ENCODE measurements at places on chromosomes 13 and 19. TPM values are rescaled to one million over a fixed set of nuclear protein-coding genes. Genes with fewer than 3 reads are reported as not detected.

DNA sequence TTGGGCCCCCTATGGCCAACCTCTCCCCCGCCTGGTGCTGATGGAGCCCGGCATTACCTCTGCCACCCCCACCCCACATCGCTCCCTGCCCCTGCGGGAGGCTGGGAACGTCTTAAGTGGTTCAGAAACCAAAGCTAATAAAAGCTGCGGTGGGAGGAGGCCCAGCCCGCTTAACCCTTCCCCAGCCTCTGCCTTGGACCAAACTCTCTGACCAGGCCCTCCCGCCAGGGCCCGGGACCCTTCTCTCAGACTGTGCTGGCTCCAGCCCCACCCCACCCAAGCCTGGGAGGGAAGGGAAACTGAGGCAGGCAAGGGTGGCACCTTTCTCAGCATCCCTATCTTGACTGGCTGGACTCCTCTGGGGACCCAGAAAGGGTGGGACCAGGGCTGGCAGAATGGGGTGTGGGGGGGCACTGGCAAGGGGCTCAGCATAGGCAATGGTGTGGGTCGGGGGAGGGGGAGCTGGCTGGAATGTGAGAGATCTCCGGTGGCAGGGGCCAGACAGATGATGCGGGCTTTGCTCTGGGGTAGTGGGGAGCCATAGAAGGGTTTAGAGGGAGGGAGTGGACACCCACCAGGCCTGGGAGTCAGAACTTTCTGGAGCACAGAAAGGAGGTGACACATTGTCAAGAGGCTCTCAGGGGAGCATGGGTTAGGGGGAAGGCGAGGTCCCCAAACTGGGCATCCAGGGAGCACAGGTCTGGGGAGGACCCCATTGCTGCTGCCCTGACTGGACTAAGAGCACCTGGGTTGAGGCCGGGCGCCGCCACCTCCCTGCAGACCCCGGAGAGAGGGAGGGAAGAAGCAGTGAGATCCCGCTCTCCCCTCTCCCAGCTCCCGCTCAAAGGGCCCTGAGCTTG lies 21.9 kb downstream of the SMIM24 start:
- H3K4me1 ChIP-seq, result peaks cover 3% of the 10 kb centered on the region
- H3K36me3 ChIP-seq, result no peaks in the 10 kb centered on the region
- no peak overlapping the region for H3K27ac ChIP-seq
- no peaks in the 10 kb centered on the region for H3K27me3 ChIP-seq

DNA sequence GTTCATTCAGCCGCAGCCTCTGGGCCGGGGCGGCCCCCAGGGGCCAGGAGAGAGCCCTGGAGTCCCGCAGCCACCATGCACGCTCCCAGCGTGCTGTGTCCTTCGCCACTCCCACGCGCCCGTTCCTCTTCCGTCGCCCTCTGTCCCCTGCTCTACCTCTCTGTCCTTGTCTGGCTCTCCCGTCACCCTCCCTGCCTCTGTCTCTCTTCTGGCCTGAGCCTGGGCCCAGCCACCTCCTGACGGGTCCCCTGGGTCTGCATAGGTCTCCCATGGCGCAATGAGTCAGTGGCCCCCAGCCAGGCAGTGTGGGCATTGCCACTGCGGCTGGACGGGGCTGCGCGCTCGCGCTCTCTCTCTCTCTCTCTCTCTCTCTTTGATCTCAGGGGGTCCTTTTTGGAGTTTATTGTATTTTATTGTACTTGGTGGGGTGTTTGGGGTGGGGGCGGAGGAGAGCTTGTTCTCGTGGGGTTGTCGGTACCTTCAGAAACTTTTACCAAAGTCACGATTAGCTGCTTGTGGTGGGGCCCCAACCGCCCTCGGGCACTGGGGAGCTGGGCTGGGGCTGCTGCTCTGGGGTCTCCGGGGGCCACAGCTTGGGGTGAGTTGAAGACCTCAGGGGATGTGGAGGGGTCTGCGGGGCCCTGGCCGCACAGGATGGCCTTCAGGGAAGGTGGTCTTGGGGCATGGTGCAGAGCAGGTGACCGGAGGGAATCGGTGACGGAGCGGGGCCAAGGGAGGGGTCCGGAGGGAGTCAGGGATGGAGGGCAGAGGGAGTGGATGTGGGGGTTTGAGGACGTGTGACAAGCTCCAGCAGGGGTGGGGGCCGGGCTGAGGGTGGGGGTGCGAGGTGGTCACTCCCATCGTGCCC lies 1.7 kb upstream of the TGFBR3L start:
- DNase-seq, result no peak
- peaks cover 9% of the 10 kb centered on the region for H3K36me3 ChIP-seq
- peaks cover 10% of the 10 kb centered on the region for H3K4me1 ChIP-seq
- H3K4me3 ChIP-seq, result no peak overlapping the region

- H3K27me3 ChIP-seq, result no peaks in the 10 kb centered on the region
- H3K4me1 ChIP-seq, result no peaks in the 10 kb centered on the region
- H3K4me3 ChIP-seq, result no peak overlapping the region
- H3K27ac ChIP-seq, result no peak overlapping the region
- DNase-seq, result no peak
- no peaks in the 10 kb centered on the region for H3K36me3 ChIP-seq
Measured at GRCh38 chr19:9073806-9074205, 13.1 kb upstream of the OR1M1 start.

DNA sequence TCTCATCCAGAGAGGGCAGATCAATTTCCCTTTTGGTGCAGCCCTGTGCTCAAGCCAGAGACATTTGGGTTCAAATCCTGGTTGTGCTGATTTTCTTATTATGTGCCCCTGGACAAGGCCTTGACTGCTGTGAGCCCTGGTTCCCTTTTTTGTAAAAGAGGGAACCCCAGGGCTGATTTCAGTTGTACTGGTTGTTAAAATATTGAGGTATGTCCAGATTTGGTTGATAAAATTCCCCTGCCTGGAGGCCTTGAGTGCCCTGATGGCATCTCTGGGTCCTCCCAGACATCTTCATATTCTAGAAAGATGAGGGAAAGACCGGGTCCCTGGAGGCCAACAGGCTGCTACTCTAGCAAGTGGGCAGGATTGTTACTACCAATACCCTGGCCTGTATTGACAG lies 14.4 kb upstream of the PLAUR start:
- H3K4me3 ChIP-seq, result no peak overlapping the region
- H3K36me3 ChIP-seq, result no peaks in the 10 kb centered on the region
- no peaks in the 10 kb centered on the region for H3K4me1 ChIP-seq
- H3K27me3 ChIP-seq, result no peaks in the 10 kb centered on the region

DNA sequence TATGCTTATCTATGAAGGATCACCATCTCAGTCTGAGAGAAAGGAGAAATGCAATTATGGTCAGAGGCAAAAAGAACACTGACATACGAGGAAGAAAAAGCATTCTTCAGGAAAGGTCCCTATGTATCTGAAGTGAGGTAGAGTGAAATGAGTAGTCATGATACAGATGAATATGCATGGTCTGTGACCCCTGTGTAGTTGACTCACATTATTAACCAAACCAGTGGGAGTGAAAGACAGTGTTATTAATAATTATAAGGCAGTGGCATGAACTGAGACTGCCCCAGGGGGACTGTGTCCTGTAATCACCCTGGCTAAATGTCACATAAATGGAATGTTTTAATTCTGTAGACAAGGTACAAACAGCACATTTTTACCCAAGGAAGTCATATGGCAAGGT lies 1320.2 kb upstream of the PCDH9 start:
- H3K4me1 ChIP-seq, result no peaks in the 10 kb centered on the region
- no peaks in the 10 kb centered on the region for H3K36me3 ChIP-seq
- no peak overlapping the region for H3K4me3 ChIP-seq
- no peak overlapping the region for H3K27ac ChIP-seq

DNA sequence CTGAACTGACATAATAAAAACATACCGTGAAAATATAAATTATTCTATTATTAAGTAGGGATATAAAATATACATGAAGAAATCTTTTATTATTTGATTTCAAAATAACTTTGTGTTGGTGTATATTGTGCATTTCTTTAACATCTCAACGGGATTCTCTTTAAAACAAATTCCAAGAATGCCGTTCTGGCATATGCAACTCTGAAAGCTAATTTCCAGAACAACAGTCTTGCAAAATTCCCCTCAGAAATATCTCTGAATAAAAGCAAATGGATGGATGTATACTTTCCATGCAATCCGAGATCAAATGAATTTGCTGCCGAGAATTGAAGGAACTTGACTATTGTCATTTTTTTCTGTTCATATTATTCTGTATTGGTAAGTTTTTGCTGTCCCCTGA lies 1579.8 kb downstream of the PCDH9 start:
- no peak overlapping the region for H3K4me3 ChIP-seq
- no peak overlapping the region for H3K27ac ChIP-seq
- no peaks in the 10 kb centered on the region for H3K27me3 ChIP-seq
- no peaks in the 10 kb centered on the region for H3K36me3 ChIP-seq

GRCh38 chr19:10206226-10206885 lies 11.6 kb upstream of the DNMT1 start:
- no peaks in the 10 kb centered on the region for H3K36me3 ChIP-seq
- no peak for DNase-seq
- no peak overlapping the region for H3K4me3 ChIP-seq
- H3K27me3 ChIP-seq, result peaks cover 2% of the 10 kb centered on the region
- no peak overlapping the region for H3K27ac ChIP-seq

DNA sequence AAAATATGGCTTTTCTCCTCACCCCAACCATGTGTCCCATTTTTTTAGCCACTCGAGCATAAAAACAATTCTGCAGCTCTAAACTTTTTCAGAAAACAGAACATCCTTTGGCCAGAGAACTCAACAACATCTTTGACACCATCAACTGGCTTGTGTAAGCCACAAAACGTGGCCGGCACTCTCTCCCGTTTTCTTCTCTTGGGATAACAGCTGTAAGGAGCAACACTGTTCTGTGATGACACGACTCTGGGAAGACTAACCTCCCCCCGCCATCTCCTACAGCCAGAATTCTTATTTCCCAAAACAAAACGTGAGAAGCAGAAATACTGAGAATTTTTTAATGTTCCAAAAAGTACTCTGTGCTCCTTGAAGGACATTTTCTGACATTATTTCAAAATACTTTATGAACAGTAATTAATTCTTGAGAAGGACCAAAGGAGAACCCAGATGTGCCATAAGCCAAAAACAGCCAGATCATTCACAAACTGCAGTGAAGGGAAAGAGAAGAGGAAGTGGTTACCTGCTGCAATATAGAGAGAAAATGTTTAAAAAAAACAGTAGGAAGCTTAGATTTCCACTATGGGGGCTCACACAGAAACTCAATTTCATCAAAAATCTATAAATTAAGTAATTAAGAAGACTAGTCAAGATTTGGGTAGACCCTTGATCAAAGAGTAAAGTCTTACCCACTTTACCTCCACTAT lies 25.8 kb downstream of the COL4A1 start:
- H3K4me3 ChIP-seq, result no peak overlapping the region
- peaks cover 3% of the 10 kb centered on the region for H3K4me1 ChIP-seq
- H3K27me3 ChIP-seq, result peaks cover 14% of the 10 kb centered on the region
- no peak overlapping the region for H3K27ac ChIP-seq
- no peak for DNase-seq
- H3K36me3 ChIP-seq, result no peaks in the 10 kb centered on the region

- no peak overlapping the region for H3K4me3 ChIP-seq
- H3K27me3 ChIP-seq, result no peaks in the 10 kb centered on the region
- no peak for DNase-seq
- no peaks in the 10 kb centered on the region for H3K36me3 ChIP-seq
Measured at GRCh38 chr13:81551036-81551435, 1210.1 kb upstream of the SPRY2 start.

DNA sequence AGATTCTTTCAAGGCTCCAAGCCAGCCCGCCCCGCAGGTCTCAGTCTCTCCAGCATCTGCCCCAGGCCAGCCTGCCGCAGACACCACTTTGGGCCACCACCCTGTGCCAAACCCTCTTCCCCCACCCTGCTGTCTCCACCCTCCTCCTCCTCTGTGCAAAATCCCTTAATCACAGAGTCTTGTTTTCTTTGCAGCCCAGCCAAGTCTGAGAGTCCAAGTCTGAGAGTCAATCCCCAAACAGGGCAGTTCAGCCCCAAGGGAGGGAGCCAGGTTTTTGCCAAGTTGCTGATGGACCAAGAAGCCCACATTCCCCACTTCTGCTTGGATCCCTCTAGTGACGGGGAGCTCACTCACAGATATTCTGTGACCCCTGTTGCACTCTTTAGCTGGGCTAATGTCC lies 3.1 kb downstream of the ADAMTS10 start:
- peaks cover 2% of the 10 kb centered on the region for H3K36me3 ChIP-seq
- H3K4me1 ChIP-seq, result peaks cover 12% of the 10 kb centered on the region
- peaks cover 8% of the 10 kb centered on the region for H3K27me3 ChIP-seq
- H3K27ac ChIP-seq, result no peak overlapping the region

GRCh38 chr19:30255791-30256495 lies 116.2 kb upstream of the ZNF536 start:
- DNase-seq, result no peak
- no peak overlapping the region for H3K27ac ChIP-seq
- H3K4me1 ChIP-seq, result no peaks in the 10 kb centered on the region
- no peak overlapping the region for H3K4me3 ChIP-seq
- no peaks in the 10 kb centered on the region for H3K36me3 ChIP-seq

DNA sequence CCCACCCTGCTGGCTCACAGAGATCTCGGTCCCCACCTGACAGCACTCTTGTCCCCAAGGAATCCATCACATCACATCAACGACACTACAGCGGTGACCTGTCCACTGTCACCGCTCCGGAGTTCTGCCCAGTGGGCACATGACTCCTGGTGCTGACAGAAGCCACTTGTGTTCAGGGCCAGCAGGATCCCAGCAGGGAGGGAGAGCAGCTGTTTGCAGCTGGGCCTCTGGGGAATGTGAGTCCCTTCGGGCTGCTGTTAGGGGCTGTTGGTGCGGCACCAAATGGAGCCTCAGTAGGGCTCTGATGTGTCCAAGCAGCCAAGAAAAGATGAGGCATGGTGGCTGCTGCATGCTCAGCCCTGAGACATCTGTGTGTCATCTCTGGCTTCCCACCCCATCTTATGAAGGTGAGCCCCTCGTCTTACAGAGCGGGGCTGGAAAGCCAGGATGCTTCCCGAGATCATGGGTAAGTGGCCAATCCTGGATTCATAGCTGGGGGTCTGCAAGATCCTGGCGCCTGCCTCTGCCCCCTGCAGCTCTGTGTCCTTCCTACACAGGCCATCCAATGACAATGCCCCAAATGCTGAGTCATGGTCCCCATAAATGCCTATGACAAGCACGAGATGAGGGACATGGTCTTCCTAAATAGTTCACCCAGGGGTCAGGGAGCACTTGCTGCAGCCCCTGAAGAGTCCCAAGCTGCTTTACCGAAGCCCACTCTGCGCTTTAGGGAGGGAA lies 56.0 kb downstream of the F2RL3 start:
- H3K27me3 ChIP-seq, result no peaks in the 10 kb centered on the region
- no peak overlapping the region for H3K27ac ChIP-seq
- no peak for DNase-seq
- no peaks in the 10 kb centered on the region for H3K4me1 ChIP-seq
- no peak overlapping the region for H3K4me3 ChIP-seq

DHX34 gene
- total RNA-seq, result 11.7 TPM

CEBPA gene
- not detected for total RNA-seq

IGFL4 gene
- not detected for total RNA-seq

BCAM gene
- total RNA-seq, result not detected

CEACAM19 gene
- total RNA-seq, result 0.63 TPM

GJA3 gene
- 0.75 TPM for total RNA-seq

MBD3L3 gene
- total RNA-seq, result not detected

SLC10A2 gene
- total RNA-seq, result not detected

ZNF208 gene
- 0.30 TPM for total RNA-seq

TMEM59L gene
- total RNA-seq, result not detected
